ENCODE measurements at places on chromosomes 4 and X. TPM values are rescaled to one million over a fixed set of nuclear protein-coding genes. Genes with fewer than 3 reads are reported as not detected.
A peak's percentile ranks its signal among the peaks of the same experiment; 100 is the strongest.

GRCh38 chr4:169136330-169136729, 126.3 kb upstream of the CBR4 start:
- ATAC-seq: no peak

- ATAC-seq: no peak
Measured at GRCh38 chrX:53085661-53086229, 3.6 kb downstream of the TSPYL2 start.

DNA sequence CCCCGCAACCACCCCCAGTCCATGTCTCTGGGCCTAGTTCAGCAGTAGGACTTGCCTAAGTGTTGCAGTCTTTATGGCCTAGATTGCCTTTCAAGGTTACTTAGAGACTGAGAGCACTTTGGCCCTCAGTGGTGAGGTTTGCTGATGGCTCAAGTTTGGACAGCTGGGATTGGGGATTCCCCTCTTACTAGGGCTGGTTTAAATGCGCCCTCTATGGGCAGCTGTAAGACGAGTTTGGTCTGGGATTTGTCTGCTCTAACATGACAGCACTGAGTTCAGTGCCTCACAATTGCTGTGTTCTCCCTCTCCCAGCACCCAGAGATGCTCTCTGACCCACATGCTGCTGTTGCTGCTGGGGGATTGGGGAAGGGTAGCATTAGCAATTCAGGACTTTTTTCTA, 23.1 kb downstream of the DACH2 start:
- ATAC-seq: peak; percentile 57

- ATAC-seq: peak; percentile 99
Measured at GRCh38 chr4:168269896-168270295, 48.7 kb downstream of the DDX60 start.

GRCh38 chr4:7156328-7156727, 36.0 kb upstream of the SORCS2 start:
- peak; percentile 13 for ATAC-seq

DNA sequence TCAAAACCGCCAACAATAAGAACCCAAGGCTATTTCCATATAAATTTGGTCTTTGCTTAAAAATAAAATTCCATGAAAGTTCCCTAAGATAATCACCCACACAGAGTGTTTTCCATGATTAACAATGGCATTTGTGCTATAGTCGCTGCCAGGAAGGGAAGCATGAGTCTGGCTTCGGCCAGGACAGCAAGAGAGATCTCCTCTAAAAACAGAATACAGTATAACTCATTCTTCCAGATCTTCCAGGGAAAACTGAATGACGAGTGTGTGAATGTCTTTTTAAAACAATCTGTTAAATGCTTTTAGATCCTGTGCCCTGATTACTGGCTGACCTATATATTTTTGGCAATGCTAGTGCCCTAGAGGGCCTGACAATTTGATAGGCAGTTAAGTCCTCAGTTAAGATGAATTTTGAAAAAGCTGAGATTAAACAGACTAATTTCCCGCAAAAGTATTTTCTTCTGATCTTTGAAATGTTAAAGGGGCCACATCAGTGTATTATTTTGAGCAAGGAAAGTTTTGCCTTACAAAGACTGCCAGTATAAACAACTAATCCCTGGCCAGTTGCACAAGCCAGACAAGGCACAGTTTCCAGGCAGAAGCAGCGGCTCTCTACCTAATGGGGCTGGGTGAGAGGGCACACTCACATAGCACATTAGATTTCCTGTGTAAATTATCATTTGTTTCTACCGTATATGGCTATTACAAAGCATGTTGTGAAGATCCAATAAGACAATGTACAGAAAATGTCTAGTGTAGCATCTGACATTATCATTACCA, 127.3 kb downstream of the DCHS2 start:
- no peak for ATAC-seq

GRCh38 chr4:126056116-126056650, 741.4 kb downstream of the FAT4 start:
- ATAC-seq: no peak

- no peak for ATAC-seq
Measured at GRCh38 chr4:3850128-3850527, 83.9 kb downstream of the ADRA2C start.

GRCh38 chr4:112213856-112214255, 17.7 kb upstream of the AP1AR start:
- ATAC-seq: peak; percentile 32

GRCh38 chr4:56730097-56730496, 49.0 kb upstream of the HOPX start:
- no peak for ATAC-seq

DNA sequence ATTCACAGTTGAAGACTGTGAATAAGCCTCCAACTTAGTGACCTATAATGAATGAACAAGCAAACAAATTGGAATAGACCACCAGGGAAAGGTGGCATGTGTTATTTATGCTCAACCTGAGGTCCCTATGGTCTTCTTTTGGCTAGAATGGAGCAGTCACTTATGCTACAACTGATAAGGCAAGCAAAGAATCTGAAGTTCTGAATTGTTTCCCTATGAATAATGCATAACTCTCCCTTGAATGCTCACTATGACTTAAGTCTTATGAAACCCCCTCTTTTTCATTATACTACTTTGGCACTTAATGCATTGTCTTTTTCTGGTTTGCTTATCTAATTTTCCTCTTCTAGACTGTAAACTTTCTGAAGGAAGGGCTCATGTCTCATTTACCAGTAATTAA, 2.6 kb downstream of the GIMD1 start:
- ATAC-seq: peak; percentile 9

- ATAC-seq: peak; percentile 79
Measured at GRCh38 chr4:138775890-138776289, 239.7 kb upstream of the NOCT start.

DNA sequence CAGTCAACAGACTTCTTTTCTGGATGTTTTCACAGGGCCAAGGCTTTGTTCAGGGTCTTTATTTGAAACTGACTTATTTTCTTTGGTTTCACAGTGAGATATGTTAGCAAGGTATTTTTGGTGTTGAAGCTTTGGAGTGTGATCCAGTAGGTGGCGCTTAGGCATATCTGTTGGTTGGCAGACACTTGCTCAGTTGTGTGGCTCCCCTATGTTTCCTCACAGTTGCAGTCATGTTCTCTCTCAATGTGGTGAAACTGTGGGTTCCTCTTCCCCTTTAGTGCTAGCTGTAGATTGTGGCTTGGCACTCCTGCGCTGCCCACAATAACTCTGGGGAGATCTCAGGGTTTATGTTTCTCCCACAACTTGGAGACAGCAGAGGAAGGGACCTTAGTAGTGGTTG, 460.8 kb downstream of the SLITRK2 start:
- no peak for ATAC-seq

GRCh38 chr4:55469979-55470378, 74.2 kb downstream of the TMEM165 start:
- ATAC-seq: no peak

DNA sequence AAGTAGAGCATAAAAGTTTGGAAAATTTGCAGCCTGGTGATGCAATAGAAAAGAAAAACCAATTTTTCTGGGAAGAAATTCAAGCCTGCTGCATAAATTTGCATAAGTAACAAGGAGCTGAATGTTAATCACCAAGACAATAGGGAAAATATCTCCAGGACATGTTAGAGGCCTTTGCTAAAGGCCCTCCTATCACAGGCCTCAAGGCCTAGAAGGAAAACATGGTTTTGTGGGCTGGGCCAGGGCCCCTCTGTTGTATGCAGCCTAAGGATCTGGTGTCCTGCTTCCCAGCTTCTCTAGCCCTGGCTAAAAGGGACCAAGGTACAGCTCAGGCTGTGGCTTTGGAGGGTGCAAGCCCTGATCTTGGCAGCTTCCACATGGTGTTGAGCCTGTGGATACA, 6.2 kb upstream of the RTL3 start:
- ATAC-seq: no peak

- no peak for ATAC-seq
Measured at GRCh38 chrX:13023567-13023966, 20.9 kb downstream of the FAM9C start.

- ATAC-seq: no peak
Measured at GRCh38 chr4:76679691-76680090, 218.3 kb downstream of the SOWAHB start.

DNA sequence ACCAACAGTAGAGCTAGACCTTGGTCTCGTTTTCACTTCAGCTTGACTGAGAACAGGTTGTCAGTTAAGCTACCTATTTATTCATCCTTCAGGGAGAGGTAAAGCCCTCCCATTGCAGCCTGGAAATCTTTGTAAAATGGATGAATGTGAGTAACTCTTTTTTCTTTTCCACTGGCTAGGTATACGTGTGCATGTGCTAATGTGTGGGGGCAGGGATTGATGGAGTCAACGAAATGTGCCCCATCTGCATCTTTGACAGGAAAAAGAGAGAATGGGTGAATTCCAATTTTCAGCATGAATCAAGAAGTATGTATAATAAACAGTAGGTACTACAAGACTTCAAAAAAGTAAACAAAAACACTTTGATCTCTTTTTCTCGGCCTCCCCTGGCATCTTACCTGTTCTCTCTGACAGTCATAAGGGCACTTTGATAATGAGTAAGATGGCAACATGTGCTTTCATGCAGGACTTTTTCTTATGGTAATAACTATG, at the start of gene IL21:
Gene IL21, minus strand, starts transcription at position 51 of the 492 bp plus-strand sequence. CDS start 55 bp downstream, outside the sequence.
- ATAC-seq: no peak

GRCh38 chrX:135112096-135112729, 8.1 kb downstream of the ETDB start:
- ATAC-seq: no peak

DNA sequence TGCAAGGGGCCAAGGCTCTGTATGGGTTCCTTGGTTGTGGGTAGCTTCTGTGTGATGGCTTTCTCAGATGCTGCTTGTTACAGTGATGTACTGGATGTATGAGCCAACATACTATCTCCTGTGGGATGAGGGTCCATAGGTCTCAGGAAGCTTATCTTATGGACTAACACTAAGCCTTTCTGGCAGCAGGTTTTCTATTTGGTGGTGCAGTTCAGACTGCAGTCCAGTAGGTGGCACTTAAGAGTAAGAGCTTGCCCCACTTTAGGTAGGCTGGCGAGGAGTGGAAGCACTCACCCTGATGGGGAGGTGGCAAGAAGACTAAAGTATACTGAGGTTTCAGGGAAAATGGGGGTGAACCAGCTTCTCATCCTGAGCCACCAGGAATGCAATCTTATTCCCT, 306.7 kb upstream of the MAOA start:
- ATAC-seq: no peak

DNA sequence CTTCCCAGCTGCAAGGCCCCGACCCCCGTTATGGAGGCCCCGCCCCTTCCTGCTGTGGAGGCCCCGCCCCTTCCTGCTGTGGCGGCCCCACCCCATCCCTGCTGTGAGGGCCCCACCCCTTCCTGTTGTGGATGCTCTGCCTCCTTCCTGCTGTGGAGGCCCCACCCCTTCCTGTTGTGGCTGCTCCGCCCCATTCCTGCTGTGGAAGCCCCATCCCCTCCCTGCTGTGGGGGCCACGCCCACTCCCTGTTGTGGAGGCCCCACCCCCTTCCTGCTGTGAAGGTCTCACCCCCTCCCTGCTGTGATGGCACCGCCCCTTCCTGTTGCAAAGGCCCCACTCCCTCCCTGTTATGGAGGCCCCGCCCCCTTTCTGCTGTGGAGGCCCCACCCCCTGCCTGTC, 104.9 kb upstream of the PSAPL1 start:
- peak; percentile 87 for ATAC-seq

RAB33A gene
- total RNA-seq: 19.7 TPM

TSPAN5 gene
- total RNA-seq: 45.3 TPM

TAF7L gene
- total RNA-seq: 0.14 TPM

TKTL2 gene
- 0.67 TPM for total RNA-seq

PCSK1N gene
- total RNA-seq: 17.8 TPM

SPANXD gene
- total RNA-seq: not detected

DUSP21 gene
- total RNA-seq: 0.69 TPM

PDGFRA gene
- total RNA-seq: 6.3 TPM

ASB9 gene
- not detected for total RNA-seq

ATOH1 gene
- total RNA-seq: 1.3 TPM

Data from motor neuron (in vitro differentiated cells).